RWPE1 (cell line): ENCODE measurements at places on chromosomes 2 and 18.

DNA sequence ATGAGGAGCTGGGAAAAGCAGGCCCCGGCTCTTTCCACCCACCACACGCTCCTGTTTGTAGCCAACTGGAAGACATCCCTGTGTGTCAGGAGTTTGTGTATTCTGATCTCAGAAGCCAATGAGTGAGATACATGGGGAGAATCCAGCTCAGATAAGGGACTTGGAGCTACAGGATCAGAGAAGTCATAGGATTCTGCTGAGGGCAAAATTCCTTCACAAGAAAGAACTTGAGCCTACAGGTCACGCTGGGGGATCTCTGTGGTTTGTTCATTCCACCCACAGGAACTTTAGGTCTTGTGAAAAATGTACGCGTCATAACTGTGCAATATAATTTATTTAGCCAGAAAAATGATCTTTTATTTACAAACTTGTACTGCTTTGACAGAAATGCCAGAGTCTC is 80.1 kb upstream of the SMIM21 start:
- peak; percentile 13 for DNase-seq

DNA sequence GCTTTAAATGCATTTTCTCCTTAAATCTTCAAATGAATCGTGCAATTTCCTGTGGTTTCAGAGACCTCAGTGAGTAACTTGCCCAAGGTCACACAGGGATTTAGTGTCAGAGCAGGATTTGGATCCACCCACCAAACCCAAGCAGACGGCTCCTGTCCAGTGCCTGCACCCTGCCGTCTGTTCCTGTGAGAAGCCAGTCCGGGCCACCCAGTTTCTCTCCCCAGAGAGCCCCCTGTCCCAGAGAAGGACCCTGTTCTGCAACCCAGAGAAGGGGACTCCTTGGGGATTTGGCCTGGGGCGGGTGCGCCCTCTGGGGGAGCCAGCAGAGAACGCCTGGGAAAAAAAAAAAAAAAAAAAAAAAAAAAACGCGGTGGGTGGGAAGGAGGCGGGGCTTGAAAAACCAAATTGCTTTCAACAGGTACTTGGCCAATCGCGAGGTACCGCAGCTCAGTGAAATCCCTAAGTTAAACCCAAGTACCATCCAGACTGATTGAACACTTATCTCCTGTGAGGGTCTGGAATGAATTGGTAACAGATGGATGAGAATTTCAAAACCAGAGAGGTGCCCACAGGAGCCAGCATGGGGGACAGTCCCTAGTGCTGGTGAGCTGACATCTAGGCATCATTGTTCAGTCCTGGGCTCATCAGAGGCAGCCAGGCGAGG is 30.9 kb upstream of the REEP1 start:
- DNase-seq: peak; percentile 66

GRCh38 chr2:108570416-108570815 is 36.1 kb downstream of the LIMS1 start:
- no peak for DNase-seq

- DNase-seq: no peak
These were observed 11.1 kb downstream of the PROC start for GRCh38 chr2:127429291-127429690.

DNA sequence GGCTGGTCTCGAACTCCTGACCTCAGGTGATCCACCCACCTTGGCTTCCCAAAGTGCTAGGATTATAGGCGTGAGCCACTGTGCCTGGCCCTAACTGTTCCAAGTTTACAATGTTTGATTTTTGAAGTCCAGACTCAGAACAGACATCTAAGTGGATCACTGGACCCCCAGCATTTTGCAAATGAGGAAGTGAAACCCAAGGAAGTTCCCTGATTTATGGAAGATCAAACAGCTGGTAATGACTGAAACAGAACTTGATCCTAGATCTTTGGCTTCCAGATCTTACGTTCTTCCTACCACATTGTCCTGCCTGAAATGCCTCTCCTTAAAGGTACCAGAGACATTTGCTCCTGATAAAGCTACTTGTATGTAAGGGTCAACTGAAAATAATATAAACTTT is 58.3 kb upstream of the NCOA1 start:
- no peak for DNase-seq

DNA sequence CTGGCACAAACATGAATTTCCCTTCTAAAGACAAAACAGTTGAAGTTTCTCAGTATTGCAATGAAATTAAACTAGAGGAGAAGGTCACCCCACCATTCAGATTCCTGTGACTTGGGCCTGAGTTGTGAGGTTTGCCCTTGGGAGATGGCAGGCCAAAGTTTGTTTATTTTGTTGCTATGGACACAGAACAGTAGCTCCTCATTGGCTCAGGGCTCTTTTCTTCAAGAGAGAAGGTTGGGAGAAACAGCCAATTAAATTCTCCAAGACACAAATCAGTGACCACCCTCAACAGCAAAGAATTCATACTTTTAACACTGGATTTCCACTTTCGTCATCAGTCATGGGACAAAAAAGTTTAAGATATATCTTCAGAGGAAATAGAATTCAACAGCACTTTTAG is at the start of gene FLACC1:
TSS of gene FLACC1 (minus strand) at position 125 of the 400 bp plus-strand sequence. CDS start 5,941 bp downstream, outside the sequence.
- DNase-seq: peak; percentile 30

DNA sequence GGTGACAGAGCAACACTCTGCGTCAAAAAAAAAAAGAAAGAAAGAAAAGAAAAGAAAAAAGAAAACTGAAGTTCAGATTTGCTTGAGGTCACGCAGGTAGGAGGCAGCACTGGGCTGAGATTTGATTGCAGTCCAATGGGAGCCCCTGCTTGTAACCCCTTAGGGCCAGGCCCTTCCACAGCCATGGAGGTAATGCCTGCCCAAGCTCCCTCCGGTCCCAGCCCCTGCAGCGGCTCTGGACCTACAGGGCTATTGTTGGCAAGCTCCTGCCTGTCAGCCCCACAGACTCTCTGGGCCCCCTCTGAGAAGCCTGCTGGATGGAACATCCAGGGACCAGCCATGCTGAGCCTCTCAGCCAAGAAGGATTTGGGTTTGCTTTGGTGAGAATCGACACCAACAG is 12.2 kb downstream of the ZFP36L2 start:
- no peak for DNase-seq

DNA sequence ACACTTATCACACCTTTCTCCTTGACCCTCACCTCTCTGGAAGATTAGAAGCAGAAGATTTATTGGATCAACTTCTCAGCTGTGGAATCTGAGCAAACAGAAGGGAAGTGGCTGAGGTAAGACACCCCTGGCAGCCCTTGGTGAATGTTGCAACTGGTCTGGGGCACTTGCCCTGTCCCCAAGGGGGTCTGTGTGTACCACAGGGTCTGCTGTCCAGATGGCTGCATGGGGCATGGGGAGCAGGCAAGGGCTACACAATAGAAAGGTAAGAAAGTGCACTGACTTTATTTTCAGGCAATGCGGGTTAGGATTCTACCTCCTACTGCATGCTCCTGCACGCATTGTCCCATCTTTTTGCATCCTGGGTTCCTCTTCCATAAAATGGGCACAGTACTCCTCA is 238.4 kb upstream of the SMAD2 start:
- no peak for DNase-seq

GRCh38 chr2:64463781-64464180 is 9.8 kb downstream of the LGALSL start:
- peak; percentile 37 for DNase-seq

DNA sequence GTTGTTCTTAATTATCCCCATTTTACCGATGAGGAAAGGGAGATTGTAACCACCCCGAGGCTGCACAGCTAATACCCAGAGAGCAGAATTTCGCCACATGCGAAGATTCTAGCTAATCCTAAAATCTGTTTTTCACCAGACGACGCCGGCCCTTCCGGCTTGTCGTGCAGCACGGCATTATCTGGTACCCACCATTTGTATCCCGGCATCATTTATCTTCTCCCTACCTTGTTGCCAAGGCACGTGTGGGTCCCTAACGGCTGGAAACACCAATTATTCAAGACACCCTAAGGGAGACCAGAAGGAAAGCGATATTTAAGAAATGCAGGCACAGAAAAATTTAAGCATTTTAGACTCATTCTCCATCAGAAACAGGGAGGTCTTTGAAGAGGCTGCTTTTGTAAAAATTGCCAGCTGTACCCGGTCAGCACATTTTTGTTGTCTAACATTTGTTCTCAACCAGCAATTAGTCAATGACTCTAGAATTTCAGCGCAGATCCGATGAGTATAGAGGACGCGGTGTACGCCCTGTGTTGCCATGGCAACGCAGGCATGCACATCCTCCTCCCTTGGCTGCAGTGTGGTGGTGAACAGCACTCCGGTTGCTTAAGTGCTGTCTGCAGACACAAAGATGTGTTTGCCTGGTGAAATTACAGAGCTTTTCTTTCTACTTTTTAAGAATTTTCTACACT is 111.6 kb downstream of the AGAP1 start:
- peak; percentile 84 for DNase-seq

- DNase-seq: no peak
These were observed 195.6 kb downstream of the AGAP1 start for GRCh38 chr2:235689427-235689853.

DNA sequence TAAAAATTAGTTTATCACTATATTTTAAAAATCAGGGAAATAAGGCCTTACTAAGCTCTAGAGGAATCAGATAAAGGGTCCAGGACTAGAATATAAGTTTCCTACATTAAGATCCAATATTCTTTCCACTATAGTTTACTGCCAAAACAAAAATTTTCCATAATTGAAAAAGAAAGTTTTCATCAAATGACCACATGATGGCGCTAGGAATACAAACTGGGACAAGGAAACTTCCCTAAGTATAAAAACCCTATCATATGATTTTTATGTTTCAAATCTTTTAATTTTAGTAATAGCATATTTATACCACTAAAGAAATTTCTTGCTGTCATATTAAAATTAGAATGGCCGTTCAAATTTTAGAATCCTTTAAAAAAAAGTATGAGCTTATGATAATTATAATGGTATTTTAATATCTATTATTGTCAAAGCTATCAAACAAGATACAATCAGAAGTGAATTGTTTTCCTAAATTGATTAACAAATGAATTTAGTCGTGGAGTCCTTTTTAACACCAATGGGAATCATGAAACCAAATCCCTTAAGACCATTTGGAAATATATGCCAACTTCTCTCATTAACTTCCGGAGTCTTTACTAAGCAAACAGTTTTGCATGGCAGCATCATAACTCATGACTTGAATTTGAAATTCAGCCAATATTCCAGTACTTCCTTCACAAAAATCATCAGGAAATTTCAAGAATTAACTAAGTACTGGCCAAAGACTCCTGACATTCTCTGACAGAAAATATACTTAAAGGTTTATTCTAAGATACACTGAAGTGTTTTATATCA is 70.3 kb downstream of the SCN1A start:
- DNase-seq: peak; percentile 3

DNA sequence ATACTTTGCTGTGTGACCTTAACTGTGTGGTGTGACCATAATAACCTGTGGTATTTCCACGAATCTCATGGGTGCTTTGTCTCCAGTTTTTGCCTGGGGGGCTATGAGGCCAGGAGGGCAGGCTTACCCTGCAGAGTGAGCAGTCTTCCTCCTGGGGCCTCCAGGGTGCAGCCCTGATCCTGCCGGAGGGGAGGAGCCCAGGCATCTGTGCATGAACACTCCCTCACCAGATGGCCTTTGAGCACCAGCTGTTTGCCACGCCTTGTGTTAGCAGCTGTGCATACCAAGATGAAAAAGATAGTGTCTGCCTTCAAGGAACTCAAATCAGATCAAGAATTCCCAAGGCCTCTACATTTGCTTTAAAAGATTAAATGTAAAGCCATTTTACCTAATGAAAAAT is 75.0 kb upstream of the RBM44 start:
- peak; percentile 57 for DNase-seq

DNA sequence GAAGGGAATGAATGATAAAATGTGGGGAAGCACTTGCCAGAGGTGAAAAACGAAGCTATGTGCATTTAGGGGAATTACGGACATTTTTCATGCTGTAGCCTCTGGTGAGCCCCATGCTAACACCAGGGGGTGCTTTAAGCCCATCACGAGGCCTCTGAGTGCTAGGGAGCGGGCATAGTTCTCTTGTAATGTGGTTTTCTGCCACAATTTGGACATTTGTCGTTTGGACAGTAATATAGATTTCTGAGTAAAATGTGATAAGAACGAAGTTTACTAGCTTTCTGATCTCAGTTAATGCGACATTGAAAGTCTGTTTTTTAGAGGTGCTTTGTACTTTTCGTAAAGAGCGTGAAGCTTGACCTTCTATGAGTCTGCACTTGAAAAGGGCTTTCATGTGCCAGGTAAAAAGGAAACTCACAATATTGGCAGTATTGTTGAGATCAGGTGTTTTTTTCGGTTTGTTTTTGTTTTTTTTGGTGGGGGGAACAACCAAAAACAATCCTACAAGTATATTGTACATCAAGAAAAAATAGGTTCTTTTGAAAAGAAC is 50.6 kb downstream of the TRAF3IP1 start:
- peak; percentile 75 for DNase-seq

GRCh38 chr2:102520009-102520408 is 47.0 kb downstream of the SLC9A4 start:
- DNase-seq: peak; percentile 36

DNA sequence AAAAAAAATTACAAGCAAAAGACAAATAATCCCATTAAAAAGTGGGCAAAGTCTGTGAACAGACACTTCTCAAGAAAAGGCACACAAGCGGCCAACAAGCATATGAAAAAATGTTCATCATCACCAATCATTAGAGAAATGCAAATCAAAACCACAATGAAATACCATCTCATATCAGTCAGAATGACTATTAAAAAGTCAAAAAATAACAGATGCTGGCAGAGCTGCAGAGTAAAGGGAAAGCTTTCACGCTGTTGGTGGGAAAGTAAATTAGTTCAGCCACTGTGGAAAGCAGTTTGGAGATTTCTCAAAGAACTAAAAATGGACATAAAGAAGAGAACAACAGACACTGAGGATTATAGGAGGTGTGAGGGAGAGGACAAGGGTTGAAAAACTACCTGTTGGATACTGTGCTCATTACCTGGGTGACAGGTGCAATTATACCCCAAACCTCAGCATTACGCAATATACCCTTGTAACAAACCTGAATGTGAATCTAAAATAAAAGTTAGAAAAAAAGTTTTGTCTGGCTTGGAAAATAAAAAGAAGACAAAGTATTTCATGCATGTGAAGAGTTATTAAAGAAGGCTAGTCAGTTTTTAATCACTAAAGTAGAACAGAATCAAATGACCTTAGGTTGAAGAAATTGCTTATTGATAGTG is 8.7 kb upstream of the ACSL3 start:
- no peak for DNase-seq

DNA sequence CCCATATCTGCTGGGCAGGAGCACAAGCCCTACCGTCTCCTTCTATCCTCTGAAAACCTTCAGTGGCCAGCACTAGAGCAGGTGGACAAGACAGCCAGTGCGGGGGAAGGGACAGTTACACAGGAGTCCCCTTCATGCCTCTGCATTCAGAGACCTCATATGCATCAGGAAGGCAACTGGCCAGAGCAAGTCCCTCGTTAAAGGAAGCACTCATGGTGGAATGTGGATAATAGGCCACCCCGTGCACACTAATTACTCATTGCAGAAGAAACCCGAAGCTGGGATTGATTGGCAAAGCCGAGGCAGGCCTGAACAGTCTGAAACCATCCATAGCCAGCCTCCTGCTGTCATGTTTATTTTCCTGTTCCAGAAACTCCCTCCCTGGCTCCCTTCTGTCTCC is 11.2 kb downstream of the KIAA2012 start:
- DNase-seq: no peak

- DNase-seq: no peak
These were observed 13.6 kb downstream of the METAP1D start for GRCh38 chr2:172013396-172013795.

- DNase-seq: no peak
These were observed 34.4 kb downstream of the MEIS1 start for GRCh38 chr2:66469214-66469902.
